ENCODE measurements at places on chromosomes 6 and 20.

DNA sequence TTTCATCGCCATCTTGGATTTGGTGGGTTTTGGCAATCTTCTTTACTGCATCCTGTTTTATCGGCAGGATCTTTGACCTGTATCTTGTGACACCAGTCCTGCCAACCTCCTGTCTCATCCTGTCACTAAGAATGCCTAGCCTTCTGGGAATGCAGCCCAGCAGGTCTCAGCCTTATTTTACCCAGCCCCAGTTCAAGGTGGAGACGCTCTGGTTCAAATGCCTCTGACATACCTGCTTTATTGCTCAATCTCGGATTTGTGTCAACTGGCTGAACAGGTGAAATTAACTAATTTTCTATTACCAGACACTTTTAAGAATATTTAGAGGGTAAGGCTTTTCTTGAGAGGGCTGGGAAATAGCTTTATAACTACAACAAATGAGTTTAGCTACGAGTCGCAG, 102.5 kb downstream of the SASH1 start:
- no peak for DNase-seq

DNA sequence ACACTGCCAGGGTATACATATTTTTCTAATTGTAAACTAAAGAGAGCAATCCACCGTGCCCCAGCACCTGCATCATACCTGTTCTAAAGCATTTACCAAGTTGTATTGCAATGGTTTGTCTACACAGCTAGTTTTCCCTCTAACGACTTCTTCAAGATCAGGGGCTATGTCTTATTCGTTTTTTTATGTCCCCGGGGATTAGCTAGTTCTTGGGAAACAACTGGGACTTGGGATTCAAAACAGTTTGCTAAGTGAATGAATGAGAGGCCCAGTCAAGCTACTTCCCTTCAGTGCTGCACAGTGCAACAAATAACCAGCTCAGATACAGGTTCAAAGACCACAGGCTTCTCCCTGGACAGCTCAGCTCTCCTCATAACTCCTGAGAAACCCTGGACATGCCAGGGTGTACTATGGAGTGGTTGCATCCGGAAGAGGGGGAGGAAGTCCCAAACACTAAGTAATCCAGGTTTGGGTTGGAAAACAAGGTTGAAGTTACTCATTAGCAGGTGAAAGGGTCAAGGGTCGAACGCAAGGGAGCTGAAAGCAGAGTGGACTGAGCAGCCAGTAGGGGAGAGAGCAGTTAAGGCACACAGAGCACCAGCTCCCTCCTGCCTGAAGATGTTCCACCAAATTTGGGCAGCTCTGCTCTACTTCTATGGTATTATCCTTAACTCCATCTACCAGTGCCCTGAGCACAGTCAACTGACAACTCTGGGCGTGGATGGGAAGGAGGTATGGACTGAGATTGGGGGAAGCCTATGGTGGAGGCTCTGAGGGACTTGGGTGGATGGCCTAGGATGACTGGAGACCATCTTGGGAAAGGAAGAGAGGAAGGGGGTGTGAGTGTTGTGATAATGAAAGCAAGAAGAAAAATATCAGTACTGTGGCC, at the start of gene APOM:
APOM (plus strand) TSS at position 546 of the 889 bp plus-strand sequence; CDS start at position 619, 73 bp downstream.
- DNase-seq = no peak

DNA sequence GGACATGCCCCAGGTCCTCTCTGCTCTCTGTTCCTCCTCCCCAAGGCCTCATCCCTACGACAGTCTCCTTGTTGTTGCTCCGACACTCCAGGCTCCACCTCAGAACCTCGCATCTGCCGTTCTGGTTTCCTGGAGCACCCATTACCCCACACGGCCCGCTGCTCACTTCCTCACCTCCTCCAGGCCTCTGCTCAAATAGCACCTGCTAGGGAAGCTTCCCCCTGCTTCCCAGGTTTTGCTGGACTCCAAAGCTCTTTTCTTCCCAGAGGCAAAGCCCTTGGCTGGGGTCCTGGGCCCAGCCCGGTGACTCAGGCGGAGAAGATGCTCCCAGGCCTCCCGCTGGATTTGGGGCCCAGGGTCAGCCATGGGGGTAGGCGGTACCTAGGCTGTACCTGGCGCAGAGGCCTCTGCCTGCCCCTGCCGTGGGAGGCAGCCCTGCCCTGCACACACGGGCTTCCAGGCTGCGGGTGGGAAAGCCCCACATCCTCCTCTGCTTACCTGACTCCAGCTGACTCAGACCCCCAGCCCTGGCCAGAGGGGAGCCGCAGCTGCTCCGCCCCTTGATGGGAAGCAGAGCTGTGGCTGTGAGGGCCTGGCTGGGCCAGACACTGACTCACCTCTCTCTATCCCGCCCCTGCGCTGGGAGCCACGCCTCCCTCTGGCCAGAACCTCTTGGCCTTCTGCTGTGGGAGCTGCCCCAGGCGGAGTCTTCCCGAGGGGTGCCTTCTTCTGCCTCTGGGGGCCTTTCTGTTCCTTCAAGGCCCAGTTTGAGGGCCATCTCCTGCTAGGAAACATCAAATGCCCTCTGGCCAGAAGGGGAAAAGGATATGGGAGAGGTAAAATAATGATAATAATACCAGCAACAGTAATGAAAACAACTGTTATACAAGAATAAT, 130.5 kb downstream of the CEBPB start:
- DNase-seq = no peak

- DNase-seq = no peak
Observed at GRCh38 chr20:53800883-53801604, 207.4 kb upstream of the ZNF217 start.

DNA sequence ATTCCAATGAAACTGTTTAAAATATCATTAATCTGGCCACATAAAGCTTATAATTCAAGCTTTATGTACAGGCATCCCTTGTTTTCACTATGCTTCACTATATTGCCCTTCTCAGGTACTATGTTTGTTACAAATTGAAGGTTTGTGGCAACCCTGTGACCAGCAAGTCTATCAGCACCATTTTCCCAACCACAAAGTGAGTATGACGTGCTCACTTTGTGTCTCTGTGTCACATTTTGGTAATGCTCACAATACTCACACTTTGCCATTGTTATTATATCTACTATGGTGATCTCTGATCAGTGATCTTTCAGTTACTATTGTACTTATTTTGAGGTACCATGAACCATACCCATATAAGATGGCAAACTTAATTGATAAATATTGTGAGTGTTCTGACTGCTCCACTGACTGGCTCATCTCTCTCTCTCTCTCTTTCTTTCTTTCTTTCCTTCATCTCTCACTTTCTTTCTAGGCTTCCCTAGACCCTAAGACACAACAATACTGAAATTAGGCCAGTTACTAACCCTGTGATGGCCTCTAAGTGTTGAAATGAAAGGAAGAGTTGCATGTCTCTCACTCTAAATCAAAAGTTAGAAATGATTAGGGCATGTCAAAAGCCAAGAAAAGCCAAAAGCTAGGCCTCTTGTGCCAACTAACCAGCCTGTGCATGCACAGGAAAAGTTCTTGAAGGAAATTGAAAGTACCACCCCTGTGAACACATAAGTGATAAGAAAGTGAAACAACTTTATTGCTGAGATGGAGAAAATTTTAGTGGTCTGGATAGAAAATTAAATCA, 227.9 kb downstream of the BCAS1 start:
- peak; percentile 31 for DNase-seq

- peak; percentile 74 for DNase-seq
Observed at GRCh38 chr20:53839423-53840176, 230.8 kb downstream of the BCAS1 start.

GRCh38 chr20:4717816-4718570, 3.7 kb upstream of the PRND start:
- no peak for DNase-seq

Measured in bone marrow (tissue), 2 donors.